ENCODE measurements at places on chromosomes 2 and 18. TPM values are rescaled to one million over a fixed set of nuclear protein-coding genes. Genes with fewer than 3 reads are reported as not detected.

Gene L3MBTL4
- total RNA-seq = 3.5 TPM

Gene CRYGD
- total RNA-seq = 1.1 TPM

Gene TUBA3D
- 0.25 TPM for total RNA-seq

Gene OBSL1
- 26.0 TPM for total RNA-seq

Gene WDR75
- 56.8 TPM for total RNA-seq

Gene SERPINB10
- total RNA-seq = not detected

Gene FAM237A
- total RNA-seq = not detected

Gene DNAJC5G
- 0.16 TPM for total RNA-seq

Gene ACTR3
- 78.4 TPM for total RNA-seq

Gene BOLL
- 0.29 TPM for total RNA-seq

Gene ITGB6
- 0.07 TPM for total RNA-seq

Gene SETBP1
- 37.0 TPM for total RNA-seq

Gene GPR35
- total RNA-seq = 1.1 TPM
